Heart right ventricle (tissue), 16 donors: ENCODE measurements at places on chromosomes 11 and 22. TPM values are rescaled to one million over a fixed set of nuclear protein-coding genes. Genes with fewer than 3 reads are reported as not detected.

Gene DDTL
- not detected for total RNA-seq

Gene KCNJ4
- total RNA-seq = 24.4 TPM

Gene RIMBP3B
- 0.21 TPM for total RNA-seq

Gene MB
- 16,559 TPM for total RNA-seq

Gene NCF4
- total RNA-seq = 2.6 TPM

Gene ANO5
- 55.2 TPM for total RNA-seq

Gene DDX25
- total RNA-seq = not detected

Gene BEST1
- total RNA-seq = 0.62 TPM

Gene C11orf97
- not detected for total RNA-seq

Gene ARHGEF12
- total RNA-seq = 97.1 TPM

Gene HARBI1
- 3.4 TPM for total RNA-seq

Gene FGF4
- not detected for total RNA-seq

Gene MMP27
- not detected for total RNA-seq

Gene TBX10
- total RNA-seq = not detected

Gene AGBL2
- total RNA-seq = not detected
